ENCODE measurements at places on chromosomes 2 and 18.

DNA sequence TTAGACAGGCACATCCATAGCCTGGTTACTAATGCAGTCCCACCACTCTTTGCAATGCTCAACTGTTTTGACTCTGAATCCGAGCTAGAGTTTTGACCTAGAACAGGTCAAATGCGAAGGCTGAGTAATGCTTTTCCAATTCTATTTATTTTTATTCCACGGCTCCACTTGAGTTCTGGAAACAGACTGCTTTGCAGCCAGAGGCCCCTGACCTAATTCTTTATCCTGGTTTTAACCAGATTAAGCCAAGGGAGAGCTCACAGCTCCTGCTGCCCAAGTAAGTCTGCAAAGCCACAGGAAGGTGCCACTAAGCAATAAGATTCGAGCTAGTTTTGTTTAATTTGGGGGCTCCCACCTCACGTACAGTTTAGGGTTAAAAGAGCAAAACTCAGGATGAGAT is 51.4 kb downstream of the MREG start:
- DNase-seq, result no peak

DNA sequence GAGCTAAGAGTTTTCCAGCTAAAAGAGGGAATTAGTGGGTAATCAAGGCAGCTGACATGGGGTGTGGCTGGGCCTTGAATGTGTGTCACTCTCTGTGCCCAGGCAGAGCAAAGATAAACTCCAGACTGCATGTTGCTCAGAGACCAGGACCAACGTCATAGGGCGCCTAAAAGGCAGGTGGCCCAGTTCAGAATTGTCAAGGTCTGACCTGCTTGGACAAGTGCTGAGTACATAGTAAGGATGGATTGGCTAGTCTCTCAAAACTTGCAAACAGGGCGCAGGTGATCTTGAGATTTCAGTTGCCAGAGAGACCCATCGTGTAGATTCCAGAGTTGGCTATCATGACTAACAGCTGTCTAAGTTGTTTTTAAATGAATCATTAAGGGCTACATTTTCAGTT is 19.0 kb downstream of the CLUL1 start:
- DNase-seq, result no peak

DNA sequence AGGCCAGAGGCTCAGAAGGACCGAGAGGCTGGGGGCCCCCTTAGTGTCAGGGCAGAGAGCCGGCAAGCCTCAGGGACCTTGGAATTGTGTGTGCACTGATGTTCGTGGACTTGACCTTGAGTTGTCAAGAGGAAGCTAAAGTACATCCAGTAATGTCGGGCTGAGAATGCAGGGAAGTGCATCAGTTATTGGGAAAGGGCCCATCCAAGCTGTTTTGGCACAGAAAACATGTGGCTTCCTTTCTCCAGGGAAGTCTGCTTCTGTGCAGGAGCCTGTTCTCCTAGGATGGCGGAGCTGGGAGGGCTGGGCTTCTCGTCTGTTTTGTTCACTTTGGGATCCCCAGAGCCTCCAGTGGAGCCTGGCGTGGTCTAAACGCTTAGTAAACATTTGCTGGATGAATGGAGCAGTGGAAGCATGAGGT is 23.7 kb downstream of the ATOH8 start:
- no peak for DNase-seq

GRCh38 chr2:187869195-187869594 is 315.0 kb upstream of the TFPI start:
- no peak for DNase-seq

- no peak for DNase-seq
Measured at GRCh38 chr2:46239847-46240181, 57.4 kb upstream of the EPAS1 start.

- no peak for DNase-seq
Measured at GRCh38 chr2:36445185-36445866, 89.7 kb downstream of the CRIM1 start.

DNA sequence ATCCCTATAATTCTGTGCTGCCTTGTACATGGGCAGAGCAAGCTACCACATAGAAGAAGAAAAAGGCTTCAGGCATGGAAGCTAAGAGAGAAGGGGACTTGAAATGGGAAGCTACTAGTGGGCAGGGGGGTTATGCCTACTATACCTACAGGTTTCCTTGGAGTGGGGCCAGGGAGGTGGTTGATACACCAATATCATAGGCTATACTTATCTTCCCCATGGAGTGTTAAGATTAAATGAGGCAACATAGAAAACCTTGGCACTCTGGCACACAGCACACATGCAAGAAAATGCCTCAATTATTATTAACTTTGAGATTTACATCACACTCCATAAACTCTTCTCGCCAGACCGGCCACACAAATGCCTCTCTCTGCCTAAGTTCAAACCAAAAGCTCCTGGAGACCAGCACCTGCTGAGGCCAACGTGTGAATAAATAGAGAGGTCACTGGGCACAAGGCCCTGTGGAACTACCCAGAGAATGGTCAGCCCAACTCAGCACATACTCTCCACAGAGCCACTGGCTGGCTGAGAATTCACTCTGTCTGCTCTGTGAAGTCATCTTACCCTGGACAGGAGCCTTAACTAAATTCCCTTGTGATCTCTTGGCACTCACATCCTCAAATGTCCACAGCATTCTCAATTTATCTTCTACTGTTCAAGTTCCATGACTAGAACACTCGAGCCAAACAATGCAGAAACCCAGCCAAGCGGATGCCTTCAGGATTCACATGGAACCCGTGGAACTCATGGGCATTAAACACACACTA is 498.7 kb downstream of the BCL11A start:
- DNase-seq, result no peak

DNA sequence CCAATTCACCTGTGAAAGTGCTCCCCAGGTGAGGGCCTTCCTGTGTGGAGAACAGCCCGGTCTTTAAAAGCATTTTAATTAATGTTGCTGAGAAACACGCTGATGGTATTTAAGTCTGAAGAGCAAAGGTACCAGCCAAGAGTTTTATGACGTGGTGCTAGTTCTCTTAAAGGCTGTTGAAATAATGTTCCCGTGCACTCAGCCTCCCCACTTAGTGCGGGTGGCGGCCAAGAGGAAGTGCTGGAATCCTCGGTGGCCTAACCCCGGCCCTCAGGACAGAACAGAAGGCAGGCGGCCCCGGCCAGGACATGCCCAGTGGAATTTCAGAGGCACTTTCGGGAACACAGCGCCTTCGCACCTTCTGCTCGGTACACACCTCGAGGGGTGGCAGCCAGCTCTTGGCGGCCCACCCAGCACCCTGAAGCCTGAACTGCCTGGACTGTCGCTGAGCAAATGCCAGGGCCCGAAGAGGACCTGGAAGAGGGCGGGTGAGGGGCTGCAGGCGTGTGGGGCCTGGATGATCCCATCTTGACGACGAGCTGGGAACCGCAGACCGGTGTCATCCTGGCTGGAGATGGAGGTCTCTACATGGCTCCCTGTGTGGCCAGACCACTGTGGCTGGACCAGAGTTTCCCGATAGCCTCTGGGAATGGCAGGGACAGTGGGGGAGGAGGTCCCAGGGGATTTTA is 142.9 kb downstream of the ASB1 start:
- DNase-seq, result no peak

- no peak for DNase-seq
Measured at GRCh38 chr2:129915303-129915840, 64.1 kb upstream of the RAB6C start.

GRCh38 chr18:45565280-45565970 is 49.9 kb upstream of the SLC14A2 start:
- no peak for DNase-seq

DNA sequence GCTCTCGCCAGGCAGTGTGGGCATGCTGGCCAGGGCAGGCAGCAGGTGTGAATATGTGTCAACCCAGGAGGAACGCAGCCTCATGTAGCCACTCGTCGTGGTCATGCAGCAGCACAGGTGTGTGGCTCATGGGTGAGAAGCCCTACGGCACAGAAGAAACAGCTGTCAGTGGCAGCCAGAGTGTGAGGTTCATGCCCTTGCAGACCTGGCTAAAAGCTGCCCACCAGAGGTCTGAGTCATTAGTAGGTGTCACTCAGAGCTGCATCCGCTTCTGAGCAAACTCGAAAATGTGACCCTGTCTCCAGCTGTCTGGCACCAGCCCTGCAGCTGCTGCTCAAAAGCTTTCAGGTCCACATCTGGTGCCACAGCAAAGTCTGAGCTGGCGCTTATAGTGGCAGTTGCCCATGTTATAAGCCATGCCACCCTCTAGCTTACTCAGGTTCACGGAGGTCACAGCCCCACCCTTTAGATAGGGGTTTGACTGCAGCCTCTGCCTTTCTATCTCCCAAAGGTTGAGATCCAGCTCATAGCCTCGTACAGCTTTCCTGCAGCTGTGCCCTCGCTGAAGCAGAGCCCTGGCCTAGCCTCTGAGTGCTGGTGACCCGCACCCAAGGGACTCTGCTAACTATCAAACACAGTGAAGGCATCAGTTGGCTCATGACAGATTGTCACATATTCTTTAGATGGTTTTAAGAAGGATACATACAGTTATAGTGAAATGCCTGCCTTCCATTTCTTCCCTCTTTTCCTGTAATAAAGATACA is 195.0 kb downstream of the CCDC102B start:
- no peak for DNase-seq
